MV-4-11 (cell line): ENCODE measurements at places on chromosomes 1 and 21.

DNA sequence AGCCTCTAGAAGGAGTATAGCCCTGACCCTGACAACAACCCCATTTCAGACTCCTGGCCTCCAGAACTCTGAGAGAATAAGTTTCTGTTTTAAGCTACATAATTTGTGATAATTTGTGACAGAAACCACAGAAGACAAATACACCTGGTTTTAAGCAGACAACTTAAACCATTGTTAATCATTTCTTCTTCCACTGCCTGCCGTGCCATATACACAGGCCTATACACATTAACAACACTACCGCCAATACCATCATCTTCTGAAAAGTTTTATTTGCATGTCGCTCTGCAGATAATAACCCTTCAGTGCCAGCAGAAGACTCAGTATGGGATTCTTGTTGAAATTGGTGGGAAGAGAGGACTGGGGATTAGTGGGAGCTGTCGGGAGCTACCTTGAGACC, 39.9 kb upstream of the KRTAP19-8 start:
- no peak for DNase-seq

DNA sequence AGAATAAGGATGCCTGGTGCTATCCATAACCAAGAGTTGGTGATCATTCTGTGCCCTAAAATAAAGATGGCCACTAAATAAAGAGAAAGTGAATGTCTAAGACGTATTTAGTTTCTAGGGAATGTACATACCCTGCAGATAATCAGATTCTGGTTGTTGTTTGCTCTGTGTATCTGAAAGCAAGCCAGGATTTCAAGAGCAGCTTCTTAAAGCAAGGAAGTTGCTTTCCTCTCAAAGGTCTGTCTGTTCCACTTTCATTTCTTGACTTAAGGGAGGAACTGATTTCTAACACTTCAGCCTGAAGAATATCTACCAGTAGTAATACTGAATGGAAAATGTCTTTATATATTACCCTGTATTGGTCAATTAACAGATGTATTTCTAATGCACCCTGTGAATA, 88.8 kb downstream of the KIF1B start:
- no peak for DNase-seq

DNA sequence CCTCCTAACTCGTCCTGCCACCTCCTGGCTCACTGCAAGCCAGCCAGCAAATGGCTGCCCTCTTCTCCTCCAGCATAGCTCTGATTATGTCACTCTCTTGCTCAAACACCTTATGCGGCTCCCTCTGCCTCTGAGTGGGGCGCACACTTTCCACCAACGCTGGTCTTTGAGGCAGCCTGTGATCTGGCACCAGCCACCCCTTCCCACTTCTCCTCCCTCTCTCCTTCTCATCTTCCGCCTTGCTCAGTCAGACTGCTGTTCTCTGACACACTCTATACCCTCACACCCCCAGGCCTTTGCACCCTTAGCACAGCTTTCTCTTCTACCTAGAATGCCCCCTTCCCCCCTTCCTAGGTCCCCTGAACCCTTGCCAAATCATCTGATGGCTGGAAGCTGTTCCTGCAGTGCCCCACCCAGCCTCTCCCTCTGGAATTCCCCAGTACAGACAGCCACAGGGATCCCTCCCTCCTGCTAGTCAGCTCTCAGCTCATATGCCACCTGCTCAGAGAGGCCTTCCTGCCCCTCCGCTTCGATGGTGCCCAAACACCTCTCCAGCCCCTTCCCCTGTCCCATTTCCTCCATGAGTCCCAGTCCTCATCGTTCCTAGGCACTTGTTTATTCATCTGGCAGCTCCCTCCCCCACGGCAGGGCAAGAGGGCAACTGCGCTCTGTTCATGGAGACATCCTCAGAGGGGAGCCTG, 21.7 kb upstream of the PEF1 start:
- no peak for DNase-seq

- DNase-seq = no peak
These were observed 7.1 kb downstream of the ERVH48-1 start for GRCh38 chr21:42918291-42918690.

DNA sequence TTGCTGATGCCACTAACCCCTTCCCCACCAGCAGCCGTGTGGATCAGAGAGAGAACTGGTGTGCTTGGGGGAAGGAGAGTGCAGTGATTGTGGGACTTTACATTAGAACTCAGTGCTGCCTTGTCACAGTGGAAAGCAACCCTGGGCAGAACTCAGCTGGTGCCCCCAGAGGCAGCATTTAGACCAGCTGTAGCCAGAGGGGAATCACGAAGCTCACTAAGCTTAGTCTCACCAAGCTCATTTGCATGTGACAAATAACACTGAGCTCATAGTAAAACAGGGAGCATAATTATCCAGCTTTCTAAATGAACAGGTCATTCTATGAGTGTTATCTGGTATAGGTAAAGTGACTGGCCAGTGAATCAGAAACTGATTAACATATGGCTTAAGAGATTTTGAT, 9.8 kb upstream of the SMAP2 start:
- no peak for DNase-seq

DNA sequence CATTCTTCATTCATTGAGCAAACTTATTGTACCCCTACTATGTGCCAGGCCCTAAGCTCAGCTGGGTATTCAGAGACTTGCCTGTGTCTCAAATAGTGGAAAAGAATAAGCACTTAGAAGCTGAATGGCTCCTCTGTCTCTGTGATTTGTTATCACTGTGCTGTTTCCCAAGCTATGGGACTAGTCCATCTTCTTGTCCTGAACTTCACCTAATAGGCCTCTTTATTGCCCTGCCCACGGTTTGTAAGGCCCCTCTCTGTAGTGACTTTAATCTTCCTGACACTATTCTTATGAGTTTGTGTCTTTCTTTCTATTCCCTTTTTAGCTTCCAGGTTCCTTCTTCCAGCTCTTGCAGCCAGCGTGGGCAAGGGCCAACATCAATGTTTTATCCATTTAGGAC, 85.4 kb upstream of the LPGAT1 start:
- peak; percentile 29 for DNase-seq

GRCh38 chr1:245332513-245332912, 177.7 kb downstream of the KIF26B start:
- peak; percentile 59 for DNase-seq

- DNase-seq = no peak
These were observed 27.4 kb upstream of the CTPS1 start for GRCh38 chr1:40951943-40952743.

- no peak for DNase-seq
These were observed 105.2 kb upstream of the ZNF648 start for GRCh38 chr1:182166750-182167149.
